ENCODE measurements at places on chromosomes 7 and 10.

DNA sequence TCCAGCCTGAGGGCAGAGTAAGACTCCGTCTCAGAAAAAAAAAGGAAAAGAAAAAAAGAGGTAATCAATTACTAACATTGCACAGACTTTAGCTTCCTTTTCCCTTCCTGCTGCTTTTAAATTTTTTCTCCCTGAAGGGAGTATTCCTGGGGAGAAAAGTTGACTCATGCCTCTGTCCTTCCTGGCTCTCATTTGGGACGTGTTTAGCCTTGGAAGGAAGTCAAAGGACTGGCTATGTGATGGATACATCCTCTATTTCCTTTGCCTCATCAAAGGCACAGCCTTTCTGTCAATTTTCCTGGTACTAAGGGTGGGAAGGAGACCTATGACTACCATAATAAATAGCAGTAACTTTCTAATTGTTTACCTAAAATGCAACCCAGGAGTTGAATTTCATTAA, 77.6 kb downstream of the ITGA8 start:
- peak; percentile 7 for DNase-seq

DNA sequence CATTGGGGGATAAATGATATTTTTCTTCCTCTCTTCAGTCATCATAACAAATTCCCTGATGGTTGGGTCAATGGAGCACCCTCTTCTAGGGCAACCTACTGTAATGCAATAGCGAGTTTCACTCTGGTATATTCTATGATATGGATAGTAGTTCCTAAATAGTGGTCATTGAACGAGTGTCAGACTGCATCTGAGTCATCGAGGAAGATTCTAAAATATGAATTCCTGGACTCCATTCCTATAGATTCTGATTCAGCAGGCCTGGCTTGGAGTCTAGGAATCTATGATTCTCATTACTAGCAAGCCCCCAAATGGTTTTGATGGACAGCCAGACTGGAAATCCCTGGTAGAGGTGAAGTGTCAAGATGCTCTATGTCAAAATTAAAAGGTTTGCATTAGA, 254.5 kb downstream of the BUB3 start:
- DNase-seq: no peak

DNA sequence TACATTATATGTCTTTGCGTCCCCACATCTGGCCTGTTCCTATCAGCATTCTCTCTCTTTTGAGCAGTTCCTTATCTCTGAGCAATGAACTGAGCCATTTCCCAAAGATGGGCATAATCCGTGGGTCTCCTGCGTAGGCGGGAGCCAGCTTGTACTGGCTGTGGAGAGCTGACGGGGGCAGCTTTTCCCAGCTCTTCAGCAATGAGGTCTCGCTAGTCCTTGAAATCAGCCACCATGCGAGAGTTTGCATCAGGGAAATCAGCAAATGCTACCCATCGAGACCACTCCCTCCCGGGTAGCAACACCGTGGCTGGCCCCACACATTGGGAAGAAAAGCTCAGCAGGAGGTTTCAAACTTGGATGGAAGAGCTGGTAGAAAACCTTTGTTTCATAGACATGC, 51.9 kb upstream of the FAM180A start:
- no peak for DNase-seq

DNA sequence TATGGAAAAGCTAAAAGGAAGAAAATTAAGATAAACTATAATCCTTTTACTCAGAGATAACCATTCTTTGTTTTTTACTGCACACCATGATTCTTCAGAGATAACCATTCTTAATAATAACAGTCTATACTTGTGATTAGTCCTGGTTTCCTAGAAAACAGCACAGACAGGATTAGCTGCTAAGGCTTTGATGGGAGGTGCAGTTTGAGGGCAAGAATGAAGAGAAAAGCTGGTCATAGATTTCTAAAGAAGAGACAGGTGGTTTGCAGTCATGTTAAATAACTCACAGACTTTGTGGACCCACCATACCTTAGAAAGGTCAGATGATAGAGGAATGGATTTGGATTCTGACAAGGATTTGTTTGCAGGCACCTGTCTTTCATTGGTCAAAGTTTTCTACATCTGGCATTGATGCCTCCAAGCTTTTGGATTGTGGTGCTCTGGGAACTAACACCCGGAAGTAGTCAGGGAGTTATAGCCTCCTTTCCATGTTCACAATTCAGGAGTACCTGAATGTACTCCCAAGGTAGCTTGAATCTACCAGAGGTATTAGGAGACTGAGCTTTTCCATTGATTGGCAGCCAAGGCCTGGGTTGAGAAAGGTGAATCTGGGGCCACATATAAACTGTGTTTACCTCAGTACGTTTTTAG, 3.7 kb downstream of the SMC3 start:
- DNase-seq: no peak

DNA sequence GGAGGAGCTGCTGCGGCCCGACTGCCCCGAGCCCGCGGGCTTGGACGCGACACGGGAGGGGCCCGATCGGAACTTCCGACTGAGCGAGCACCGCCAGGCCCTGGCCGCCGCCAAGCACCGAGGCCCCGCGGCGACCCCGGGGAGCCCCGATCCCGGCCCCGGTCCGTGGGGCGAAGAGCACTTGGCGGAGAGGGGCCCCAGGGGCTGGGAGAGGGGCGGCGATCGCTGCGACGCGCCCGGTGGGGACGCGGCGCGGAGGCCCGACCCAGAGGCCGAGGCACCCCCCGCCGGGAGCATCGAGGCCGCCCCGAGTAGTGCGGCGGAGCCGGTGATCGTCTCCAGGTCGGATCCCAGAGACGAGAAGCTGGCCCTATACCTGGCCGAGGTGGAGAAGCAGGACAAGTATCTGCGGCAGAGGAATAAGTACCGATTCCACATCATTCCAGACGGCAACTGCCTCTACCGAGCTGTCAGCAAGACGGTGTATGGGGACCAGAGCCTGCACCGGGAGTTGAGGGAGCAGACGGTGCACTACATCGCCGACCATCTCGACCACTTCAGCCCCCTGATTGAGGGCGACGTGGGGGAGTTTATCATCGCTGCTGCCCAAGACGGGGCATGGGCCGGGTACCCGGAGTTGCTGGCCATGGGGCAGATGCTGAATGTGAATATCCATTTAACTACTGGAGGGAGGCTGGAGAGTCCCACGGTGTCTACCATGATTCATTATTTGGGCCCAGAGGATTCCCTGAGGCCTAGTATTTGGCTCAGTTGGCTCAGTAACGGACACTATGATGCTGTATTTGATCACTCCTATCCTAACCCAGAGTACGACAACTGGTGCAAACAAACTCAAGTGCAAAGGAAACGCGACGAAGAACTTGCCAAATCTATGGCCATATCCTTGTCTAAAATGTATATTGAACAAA, 1.4 kb downstream of the OTUD1 start:
- peak; percentile 35 for DNase-seq

Data from HT1080 (cell line).